ENCODE measurements at places on chromosomes 13 and 19.

DNA sequence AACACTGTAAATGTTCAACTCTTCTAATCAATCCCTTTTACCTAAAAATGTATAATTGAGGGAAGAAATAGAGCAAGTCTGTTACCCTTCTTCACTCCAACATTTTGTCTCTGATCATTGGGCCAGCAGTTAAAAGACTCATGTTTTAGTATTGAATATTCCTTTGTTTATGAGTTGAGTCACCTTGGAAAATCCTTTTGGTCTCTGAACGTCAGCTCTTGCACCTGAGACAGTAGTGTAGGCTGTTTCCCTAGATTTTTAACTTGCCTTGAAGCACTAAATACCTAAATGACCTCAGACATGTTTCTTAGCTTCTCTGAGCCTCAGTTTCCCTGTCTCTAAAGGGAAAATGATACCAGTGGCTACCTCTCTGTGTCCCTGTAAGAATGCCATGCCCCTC, 184.2 kb downstream of the RFC3 start:
- DNase-seq = no peak

DNA sequence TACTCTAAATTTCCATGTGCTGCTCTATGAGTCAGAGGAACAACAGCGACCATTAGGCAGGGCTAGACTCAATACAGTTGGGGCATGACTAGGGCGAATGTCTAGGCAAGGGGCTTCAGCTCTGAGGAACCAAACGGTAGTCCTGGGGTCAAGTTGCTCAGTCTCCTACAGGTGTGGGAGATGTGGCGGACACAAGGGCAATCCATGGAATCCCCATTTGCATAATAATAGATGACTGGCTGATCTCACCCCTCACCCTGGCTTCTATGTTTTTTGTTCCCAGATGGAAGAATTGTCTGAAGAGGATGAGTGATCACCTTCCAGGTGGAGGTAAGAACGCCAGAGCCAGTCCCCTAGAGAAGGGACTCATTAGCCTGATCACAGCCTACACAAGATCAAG, 1048.2 kb upstream of the MIR17HG start:
- no peak for DNase-seq

GRCh38 chr19:498511-498891, 2.2 kb downstream of the MADCAM1 start:
- no peak for DNase-seq

- no peak for DNase-seq
These were observed 42.3 kb downstream of the USPL1 start for GRCh38 chr13:30659980-30660379.

- DNase-seq = no peak
These were observed 21.4 kb downstream of the UBXN6 start for GRCh38 chr19:4436231-4436630.

- no peak for DNase-seq
These were observed 24.4 kb downstream of the PPP2R1A start for GRCh38 chr19:52214241-52214640.
